ENCODE measurements at places on chromosomes 2 and 18. TPM values are rescaled to one million over a fixed set of nuclear protein-coding genes. Genes with fewer than 3 reads are reported as not detected.

The LYPD1 gene
- total RNA-seq: not detected

The IL1F10 gene
- not detected for total RNA-seq

The FAP gene
- 0.50 TPM for total RNA-seq

The SULT1C3 gene
- total RNA-seq: not detected

The SCTR gene
- not detected for total RNA-seq

The RAPGEF4 gene
- total RNA-seq: 1.0 TPM
